ENCODE measurements at places on chromosomes 1 and 21. TPM values are rescaled to one million over a fixed set of nuclear protein-coding genes. Genes with fewer than 3 reads are reported as not detected.

S100A8 gene
- total RNA-seq, result not detected

MARK1 gene
- not detected for total RNA-seq

FAAH gene
- not detected for total RNA-seq

GPR52 gene
- 0.90 TPM for total RNA-seq

KRTAP19-1 gene
- total RNA-seq, result not detected

ADAMTSL4 gene
- 0.56 TPM for total RNA-seq

LRRN2 gene
- not detected for total RNA-seq

KMO gene
- not detected for total RNA-seq

ELF3 gene
- total RNA-seq, result not detected

CELA2B gene
- total RNA-seq, result not detected
